ENCODE measurements at places on chromosomes 16 and 17.

- no peak for DNase-seq
Measured at GRCh38 chr16:2686912-2687507, 4.7 kb downstream of the KCTD5 start.

DNA sequence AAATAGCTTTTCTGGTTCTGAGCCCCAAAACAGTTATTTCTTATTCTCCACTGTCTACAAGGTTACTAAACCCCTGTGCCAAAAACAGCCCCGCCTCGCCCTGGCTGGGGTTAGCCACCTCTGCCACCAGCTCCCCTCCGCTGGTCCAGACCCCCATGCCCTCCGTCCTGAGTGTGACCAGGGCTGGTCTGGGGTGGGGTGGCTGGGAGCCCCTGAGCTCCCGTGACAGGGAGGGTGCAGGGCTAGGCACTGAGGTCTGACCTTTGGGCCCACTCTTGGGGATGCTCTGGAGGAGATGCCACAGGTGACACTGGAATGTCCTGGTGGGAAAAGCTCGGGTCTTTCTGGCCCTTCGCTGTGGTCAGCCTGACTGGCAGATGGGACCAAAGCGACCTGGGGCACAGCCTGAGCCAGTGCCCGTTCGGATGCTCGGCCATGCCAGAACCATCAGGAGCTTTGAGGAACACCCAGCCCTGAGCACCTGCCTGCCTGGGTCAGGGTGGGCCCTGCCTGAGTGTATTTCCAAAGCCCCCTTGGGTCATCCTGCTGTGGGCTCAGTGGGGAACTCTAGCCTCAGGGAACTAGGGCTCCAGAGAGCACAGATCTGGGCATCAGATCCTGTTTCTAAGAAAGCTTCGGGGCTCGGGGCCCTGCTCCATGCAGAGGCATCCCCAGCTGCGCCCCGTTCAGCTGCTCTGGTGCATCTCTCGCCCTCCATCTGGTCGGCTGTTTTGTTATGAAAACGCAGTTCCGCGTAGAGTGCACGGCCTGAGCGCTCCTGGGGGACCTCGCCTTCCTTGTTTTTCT lies 72.1 kb upstream of the GNG13 start:
- DNase-seq, result no peak

GRCh38 chr16:22621586-22622155 lies 111.0 kb downstream of the NPIPB5 start:
- DNase-seq, result no peak

DNA sequence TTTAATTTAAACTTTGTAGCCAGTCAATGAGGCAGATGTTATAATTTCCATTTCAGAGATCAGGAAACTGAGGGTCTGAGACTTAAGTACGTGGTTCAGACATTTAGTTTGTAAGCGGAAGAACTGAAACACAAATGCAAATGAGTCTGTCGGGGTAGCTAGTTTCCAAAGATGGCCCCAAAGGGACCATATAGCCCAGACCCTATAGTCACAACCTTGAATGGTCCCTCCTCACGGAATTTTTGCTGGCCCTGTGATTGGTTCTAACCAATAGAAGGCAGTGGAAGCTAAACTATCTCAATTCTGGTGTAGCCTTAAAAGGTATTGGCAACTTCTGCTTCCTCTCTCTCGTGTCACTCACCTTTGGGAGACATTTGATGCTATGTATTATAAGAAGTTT lies 7.5 kb upstream of the BCO1 start:
- no peak for DNase-seq

DNA sequence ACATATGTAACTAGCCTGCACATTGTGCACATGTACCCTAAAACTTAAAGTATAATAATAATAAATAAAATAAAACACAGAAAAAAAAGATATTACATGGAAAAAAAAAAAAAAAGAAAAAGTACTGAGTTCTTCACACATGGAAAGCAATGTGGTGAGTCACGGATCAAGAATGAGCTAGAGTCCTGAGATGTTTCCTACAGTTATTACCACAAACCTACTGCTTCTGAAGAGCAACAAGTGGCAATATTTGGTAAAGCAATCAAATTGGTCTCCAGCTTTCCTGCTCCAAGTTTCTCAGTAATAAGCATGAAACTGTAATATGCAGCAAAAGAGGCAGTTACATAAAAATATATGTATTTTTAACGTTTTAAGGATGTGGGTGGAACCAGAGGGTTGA lies 223.3 kb upstream of the SALL1 start:
- DNase-seq, result no peak

GRCh38 chr16:48081656-48082055 lies 74.1 kb downstream of the ABCC12 start:
- no peak for DNase-seq

- DNase-seq, result no peak
Measured at GRCh38 chr16:721765-722540, 1.0 kb downstream of the ANTKMT start.

GRCh38 chr16:49129935-49130334 lies 151.7 kb downstream of the CBLN1 start:
- no peak for DNase-seq
